ENCODE measurements at places on chromosomes 11 and 22. TPM values are rescaled to one million over a fixed set of nuclear protein-coding genes. Genes with fewer than 3 reads are reported as not detected.

DNA sequence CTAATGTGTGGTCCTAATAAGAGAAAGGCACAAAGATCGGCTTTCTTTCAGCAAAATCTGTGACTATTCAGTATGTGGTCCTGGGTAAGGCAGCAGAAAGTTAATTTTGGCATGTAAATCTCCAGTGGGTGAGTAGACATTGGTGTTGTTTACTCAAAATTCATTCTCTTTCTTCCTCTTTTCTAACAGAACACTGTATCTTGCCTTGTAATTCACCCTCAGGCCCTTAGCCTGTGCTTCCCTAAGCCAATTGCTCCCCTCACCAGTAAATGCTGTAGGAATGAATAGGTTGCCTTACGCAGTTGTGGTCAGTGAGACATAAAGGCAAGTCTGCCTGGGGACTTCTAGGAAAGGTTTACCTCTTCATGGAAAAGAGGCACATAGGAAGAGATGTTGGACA is 49.9 kb upstream of the PDE3B start:
- no peak for DNase-seq

GRCh38 chr11:80718611-80719291 is 1277.9 kb upstream of the TENM4 start:
- no peak for DNase-seq

GRCh38 chr11:97732011-97732632 is 1288.6 kb upstream of the CNTN5 start:
- no peak for DNase-seq

DNA sequence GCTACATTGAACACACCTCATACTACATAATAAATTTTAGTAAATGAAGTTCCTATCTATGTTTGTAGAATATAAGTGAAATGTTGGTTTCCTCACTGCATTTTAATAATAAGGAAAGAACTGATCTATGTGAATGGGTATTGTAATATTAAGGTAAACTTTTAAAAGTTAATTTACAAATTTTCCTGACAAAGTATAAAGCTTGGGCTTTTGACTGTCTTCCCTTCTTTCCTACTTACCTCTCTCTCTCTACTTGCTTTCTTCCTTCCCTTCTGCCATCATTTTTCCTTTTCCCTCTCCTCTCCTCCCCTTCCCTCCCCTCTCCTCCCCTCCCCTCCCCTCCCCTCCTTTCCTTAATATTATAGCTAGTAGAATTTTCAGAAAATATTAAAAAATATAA is 798.2 kb downstream of the CNTN5 start:
- no peak for DNase-seq

GRCh38 chr11:85806876-85807275 is 4.1 kb downstream of the SYTL2 start:
- no peak for DNase-seq

LRRC51 gene
- 5.1 TPM for total RNA-seq

TRIM48 gene
- not detected for total RNA-seq

RASD2 gene
- total RNA-seq: not detected

EWSR1 gene
- total RNA-seq: 233 TPM

Data from K562 (cell line).